Fibroblast of skin of left biceps (primary cell): ENCODE measurements at places on chromosomes 7 and 10.
A peak's percentile ranks its signal among the peaks of the same experiment; 100 is the strongest.

DNA sequence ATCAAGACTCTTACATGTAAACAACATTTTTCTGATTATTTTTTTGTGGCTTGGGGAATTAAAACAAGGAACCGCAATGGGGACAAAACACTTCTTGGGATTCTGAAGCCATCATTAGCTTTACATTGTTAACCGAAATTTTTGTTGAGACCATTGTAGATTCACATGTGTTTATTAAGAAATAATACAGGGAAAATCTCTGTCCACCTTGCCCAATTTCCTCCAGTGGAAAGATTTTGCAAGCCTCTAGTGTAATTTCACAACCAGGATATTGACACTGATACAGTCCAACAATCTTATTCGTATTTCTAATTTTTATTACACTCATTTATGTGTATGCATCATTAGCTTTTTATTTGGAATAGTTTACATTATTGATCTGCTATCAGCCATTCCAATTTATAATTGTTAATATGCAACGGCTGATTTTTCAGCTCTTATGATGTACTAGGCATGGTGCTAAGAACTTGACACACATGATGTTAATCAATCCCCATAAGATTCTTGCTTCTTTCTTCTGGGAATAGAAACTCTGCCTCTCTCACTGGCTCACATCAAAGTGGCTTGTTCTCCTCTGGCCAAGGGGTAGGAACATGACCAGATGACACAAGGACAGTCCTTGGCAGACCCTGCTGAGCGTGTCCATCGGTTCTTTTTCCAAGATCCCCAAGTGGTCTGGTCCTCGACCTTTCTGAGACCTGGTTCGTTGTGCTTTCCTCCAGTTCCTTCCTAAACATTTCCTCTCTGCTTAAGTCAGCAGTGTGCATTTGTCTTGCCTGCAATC, 137.6 kb downstream of the ADAM12 start:
- DNase-seq: no peak

DNA sequence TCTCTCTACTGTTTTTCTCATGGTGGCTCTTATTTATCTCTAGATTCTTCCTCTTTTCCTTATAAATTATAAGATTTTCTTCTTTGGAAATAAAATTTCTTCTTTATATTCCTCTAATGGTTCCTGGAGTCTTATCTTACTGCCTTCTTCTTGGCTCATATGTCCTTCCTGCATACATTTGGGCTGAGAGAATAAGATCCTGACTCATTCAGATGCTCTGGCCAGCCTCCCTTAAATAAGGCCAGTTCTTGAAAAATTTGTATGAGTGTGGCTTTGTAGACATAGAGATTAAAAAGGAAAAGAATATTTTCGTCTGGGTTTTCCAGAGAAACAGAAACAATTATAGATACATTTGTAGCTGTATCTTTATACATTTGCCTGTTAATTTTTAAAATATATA, 411.3 kb downstream of the KIF20B start:
- DNase-seq: no peak

GRCh38 chr10:88908194-88908593, 28.1 kb downstream of the STAMBPL1 start:
- no peak for DNase-seq

DNA sequence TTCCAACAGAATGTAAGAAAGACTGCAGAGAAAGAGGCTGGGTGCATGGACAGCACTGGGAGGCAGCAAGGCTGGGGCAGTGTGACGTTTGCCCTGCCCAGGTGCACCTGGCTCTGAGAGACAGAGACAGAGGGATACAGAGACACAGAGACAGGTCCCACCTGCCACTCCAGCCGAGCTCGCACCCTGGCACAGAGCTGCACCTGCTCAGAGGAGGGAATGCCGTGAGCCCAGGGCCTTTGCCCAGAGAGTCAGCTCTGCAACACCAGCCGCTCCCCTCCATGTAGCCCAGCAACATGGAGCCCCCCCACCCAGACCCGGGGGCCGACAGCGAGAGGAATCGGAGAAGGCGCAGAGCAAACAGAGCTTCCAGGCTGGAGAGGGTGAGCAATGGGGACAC, 35.3 kb upstream of the PROSER2 start:
- DNase-seq: no peak

DNA sequence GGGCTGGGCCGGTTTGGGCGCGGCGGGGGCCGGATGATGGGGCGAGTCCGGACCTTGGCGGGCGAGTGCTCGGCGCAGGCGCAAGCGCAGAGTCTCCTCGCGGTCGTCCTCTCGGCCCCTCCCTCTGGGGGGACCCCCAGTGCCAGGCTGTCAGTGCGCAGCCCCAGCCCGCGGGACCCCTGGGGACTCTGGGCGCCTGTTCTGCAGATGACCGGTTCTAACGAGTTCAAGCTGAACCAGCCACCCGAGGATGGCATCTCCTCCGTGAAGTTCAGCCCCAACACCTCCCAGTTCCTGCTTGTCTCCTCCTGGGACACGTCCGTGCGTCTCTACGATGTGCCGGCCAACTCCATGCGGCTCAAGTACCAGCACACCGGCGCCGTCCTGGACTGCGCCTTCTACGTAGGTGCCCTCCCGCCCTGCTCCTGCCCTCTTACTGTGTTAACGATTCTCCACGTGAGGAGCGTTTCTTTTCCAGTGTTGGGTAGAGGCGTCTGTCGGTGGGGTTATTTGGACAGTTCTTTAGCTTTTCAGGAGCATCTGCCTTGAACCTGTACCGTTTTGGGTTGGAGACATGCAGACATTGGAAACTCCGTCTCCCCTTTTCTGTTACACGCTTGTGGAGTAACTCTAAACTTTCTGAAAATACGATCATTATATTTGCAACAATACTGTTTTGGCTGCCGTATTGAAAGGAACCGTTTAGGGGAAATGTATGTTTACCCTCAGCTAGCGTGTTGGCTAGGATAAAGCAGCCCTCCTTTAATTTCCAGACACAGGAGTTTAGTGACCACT, 706 bp downstream of the BUB3 start:
- DNase-seq: no peak

DNA sequence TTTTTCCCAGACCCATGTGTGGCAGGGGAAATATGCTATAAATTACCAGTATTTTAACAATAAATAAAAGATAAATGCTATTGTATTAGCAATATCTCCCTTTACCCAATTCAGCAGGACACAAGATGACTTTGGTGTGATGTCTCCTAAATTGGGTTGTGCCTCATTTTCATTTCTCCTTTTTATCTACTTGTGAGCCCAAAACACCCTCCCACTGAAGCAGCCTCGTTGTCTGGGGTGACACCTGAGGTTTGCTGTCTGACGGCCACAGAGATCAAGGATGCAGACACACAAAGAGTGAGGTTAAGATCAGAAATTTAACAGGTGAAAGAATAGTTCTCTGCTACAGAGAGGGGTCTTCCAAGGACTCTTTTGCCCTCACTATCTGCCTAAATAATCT, 27.1 kb upstream of the CC2D2B start:
- no peak for DNase-seq

- DNase-seq: no peak
These were observed 55.7 kb upstream of the ZRANB1 start for GRCh38 chr10:124886195-124886594.

GRCh38 chr7:140195859-140196258, 19.1 kb upstream of the KDM7A start:
- DNase-seq: no peak

DNA sequence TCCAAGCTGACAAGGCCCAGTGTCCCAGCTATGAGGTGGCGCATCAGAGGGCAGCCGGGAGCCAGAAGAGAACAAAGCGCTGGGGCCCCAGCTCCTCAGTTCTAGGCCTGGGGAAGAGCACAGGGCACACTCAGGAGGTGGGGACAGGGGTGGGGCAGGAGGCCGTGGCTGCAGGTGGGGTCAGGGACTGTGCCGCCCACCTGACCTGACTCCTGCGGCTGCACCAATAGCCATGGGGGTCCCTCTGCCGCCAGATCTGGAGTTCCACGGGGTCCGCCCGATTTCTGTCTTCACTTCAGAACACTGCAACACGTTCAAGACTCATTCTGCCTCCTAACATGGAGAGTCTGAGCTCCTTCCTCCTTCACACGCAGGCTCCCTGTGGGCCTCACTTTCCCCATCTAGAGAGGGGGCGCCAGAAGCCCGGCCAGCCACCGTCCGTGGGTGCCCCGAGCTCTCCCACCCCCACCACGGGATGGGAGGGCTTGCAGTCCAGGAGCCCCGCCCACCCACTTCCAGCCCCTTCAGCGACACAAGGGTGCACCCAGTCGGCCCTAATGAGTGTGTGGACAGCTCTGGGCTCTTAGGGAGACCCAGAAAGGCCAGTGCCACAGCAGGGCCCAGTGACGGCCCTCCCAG, 278.3 kb downstream of the MAD1L1 start:
- DNase-seq: no peak

GRCh38 chr7:55155351-55156117, 136.7 kb downstream of the EGFR start:
- DNase-seq: no peak

- no peak for DNase-seq
These were observed 10.5 kb upstream of the TRIM24 start for GRCh38 chr7:138449580-138449979.

DNA sequence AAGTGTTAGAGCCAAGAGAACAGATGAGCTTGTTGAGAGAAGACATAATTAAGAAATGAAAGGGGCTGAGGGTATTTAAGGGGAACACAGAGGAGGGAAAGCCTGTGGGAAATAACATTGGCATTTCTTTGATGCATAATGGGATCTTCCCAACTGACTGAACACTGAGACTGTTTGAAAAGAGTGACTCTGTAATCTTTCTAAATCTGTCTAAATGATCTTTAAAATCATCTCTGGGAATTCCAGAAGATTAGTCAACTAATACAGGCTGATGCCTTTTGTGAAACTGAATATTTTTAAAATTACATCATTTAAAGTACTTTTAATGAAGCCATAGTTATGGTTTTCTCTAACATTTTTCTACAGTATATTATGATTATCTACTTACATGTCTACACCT, 17.4 kb upstream of the SLC35G1 start:
- DNase-seq: no peak

GRCh38 chr7:122305475-122306319, 1.1 kb upstream of the FEZF1 start:
- no peak for DNase-seq

DNA sequence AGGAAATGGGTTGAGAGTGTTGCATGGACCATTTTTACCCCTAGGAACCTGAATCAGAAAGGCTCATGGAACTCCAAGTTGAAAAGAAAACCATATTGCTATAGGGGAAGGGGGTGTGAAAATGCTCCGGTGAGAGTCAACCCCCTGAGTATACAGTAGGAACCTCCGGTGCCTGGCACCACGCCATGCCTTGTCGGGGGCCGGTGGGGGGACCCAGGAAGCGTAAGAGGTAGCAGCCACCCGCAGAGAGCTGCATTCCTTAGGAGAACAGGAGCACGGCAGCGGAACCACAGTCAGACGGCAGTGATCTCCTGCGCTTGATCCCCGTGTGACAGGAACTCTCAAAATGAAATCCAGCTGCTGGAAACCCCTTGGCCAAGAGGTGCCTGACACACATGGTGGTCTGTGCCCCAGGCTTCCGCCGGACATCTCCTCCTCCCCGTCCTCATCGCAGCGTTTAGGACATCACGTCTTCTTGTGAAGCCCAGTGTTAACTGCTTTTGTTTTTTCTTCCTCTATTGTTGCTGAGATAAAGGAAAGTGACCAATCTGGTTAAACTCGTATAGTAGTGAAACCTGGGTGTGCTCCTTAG, 186.8 kb downstream of the CELF2 start:
- DNase-seq: no peak

- DNase-seq: no peak
These were observed 8.7 kb downstream of the GSDME start for GRCh38 chr7:24748521-24748920.

GRCh38 chr7:150434240-150434639, 16.2 kb upstream of the GIMAP8 start:
- no peak for DNase-seq

- DNase-seq: no peak
These were observed 15.5 kb upstream of the SP4 start for GRCh38 chr7:21412410-21412851.

GRCh38 chr7:33432821-33433220, 303.5 kb downstream of the BBS9 start:
- DNase-seq: no peak

DNA sequence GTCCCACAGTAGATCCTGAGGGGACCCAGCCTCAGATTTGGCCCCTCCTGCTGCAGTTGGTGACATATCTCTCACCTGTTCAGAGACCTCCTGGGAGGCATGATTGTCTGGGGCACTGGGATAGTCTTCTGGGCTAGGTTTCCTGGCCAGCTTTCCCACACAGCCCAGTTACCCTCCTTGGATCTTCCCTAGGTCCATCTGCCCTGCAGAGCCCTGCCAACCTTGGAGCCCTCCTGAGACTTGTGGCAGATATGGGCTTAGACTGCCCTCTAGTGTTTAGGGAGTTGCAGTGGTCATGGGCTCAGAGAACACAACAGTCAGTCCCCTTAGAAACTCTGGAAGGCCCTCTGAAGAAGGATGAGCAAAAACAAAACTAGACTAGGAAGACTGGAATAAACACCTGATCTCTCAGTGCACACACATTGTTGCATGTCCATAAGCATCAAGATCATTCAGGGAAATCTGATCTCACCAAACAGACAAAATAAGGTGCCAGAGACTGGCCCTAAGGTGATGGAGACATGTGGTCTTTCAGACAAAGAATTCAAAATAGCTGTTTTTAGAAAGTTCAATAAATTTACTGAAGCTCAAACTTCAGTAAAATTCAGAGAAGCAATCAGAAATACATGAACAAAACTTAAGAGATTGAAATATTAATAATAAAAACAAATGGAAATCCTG, 324.6 kb downstream of the ATRNL1 start:
- peak; percentile 15 for DNase-seq

- DNase-seq: no peak
These were observed 208.0 kb downstream of the GALNT17 start for GRCh38 chr7:71339924-71340323.

- no peak for DNase-seq
These were observed 133.4 kb downstream of the MAD1L1 start for GRCh38 chr7:2099048-2099957.

DNA sequence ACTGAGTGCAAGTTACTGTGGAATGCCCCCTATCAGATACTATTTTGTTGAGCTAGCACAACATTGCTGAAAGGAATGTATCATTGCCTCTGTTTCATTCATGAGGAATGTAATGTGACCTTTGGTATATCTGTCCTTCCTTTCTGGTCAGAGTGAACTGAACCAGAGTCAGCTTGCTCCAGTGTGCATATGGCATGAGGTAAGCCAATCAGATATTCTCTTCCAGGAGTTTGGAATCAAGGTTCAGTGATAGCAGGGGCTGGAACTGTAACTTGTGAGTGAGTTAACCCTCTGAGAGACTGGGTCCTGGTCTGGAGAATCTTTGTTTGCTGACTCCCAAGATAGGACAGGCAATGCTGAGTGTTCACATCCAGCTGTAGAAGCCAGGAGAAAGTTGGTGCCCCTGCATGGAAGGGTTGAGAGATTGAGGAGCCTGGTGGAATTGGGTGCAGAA, 45.3 kb upstream of the OSBPL3 start:
- peak; percentile 50 for DNase-seq
